ENCODE measurements at places on chromosomes 2 and 18. TPM values are rescaled to one million over a fixed set of nuclear protein-coding genes. Genes with fewer than 3 reads are reported as not detected.

The DUSP2 gene
- total RNA-seq, result 1.7 TPM

The LYPD6B gene
- total RNA-seq, result 7.0 TPM

The EMILIN2 gene
- 18.1 TPM for total RNA-seq

The NCOA1 gene
- 38.9 TPM for total RNA-seq

The CFAP210 gene
- total RNA-seq, result not detected

The KCNJ3 gene
- total RNA-seq, result 0.73 TPM

The MAP2 gene
- 2.1 TPM for total RNA-seq

The MROH2A gene
- not detected for total RNA-seq

The DAW1 gene
- not detected for total RNA-seq

The EFEMP1 gene
- total RNA-seq, result 34.1 TPM

The DLGAP1 gene
- 0.95 TPM for total RNA-seq

The ERICH2 gene
- not detected for total RNA-seq

The SPEG gene
- total RNA-seq, result 2.9 TPM

The LYPD6 gene
- total RNA-seq, result 3.5 TPM

The LRRTM4 gene
- total RNA-seq, result not detected

The MAL gene
- total RNA-seq, result 1.6 TPM

The EML6 gene
- total RNA-seq, result 6.8 TPM

The IL18R1 gene
- total RNA-seq, result 3.0 TPM

The DHX57 gene
- total RNA-seq, result 14.1 TPM

The DSG4 gene
- total RNA-seq, result 0.12 TPM

The CEBPZOS gene
- total RNA-seq, result 33.9 TPM

The FBLN7 gene
- 1.5 TPM for total RNA-seq

The CD207 gene
- total RNA-seq, result not detected

The GPAT2 gene
- 5.3 TPM for total RNA-seq

The MLPH gene
- total RNA-seq, result 117 TPM

The POTEI gene
- total RNA-seq, result 0.06 TPM

The G6PC2 gene
- total RNA-seq, result 0.31 TPM

The DYSF gene
- 5.0 TPM for total RNA-seq

The KYNU gene
- total RNA-seq, result 0.61 TPM

The VIT gene
- total RNA-seq, result 1.3 TPM

The EVA1A gene
- total RNA-seq, result 0.55 TPM

The PCARE gene
- total RNA-seq, result not detected

The HOXD4 gene
- total RNA-seq, result 9.7 TPM

The PROM2 gene
- total RNA-seq, result 39.9 TPM

The SLC9A4 gene
- total RNA-seq, result 0.34 TPM

The UGT1A6 gene
- total RNA-seq, result 6.4 TPM

The RAB6C gene
- 0.15 TPM for total RNA-seq

The ADD2 gene
- 0.61 TPM for total RNA-seq

The NOSTRIN gene
- total RNA-seq, result 52.7 TPM

The EMILIN1 gene
- 41.6 TPM for total RNA-seq

The LTBP1 gene
- 24.8 TPM for total RNA-seq

The FIGN gene
- total RNA-seq, result 1.5 TPM

The SATB2 gene
- 219 TPM for total RNA-seq

The UCN gene
- total RNA-seq, result 0.56 TPM

The SCN2A gene
- total RNA-seq, result not detected

The FHOD3 gene
- total RNA-seq, result 5.1 TPM

The BARD1 gene
- 13.8 TPM for total RNA-seq

The NTSR2 gene
- total RNA-seq, result not detected

The REG1B gene
- not detected for total RNA-seq

The EVX2 gene
- not detected for total RNA-seq

The PMAIP1 gene
- 2.6 TPM for total RNA-seq

The ANKRD62 gene
- 0.73 TPM for total RNA-seq

The GPR45 gene
- total RNA-seq, result not detected
